ENCODE measurements at places on chromosomes 4 and X.

- DNase-seq, result no peak
Observed at GRCh38 chr4:136277741-136278140, 1254.6 kb downstream of the PCDH18 start.

GRCh38 chr4:12411072-12411471, 982.4 kb upstream of the HS3ST1 start:
- no peak for DNase-seq

DNA sequence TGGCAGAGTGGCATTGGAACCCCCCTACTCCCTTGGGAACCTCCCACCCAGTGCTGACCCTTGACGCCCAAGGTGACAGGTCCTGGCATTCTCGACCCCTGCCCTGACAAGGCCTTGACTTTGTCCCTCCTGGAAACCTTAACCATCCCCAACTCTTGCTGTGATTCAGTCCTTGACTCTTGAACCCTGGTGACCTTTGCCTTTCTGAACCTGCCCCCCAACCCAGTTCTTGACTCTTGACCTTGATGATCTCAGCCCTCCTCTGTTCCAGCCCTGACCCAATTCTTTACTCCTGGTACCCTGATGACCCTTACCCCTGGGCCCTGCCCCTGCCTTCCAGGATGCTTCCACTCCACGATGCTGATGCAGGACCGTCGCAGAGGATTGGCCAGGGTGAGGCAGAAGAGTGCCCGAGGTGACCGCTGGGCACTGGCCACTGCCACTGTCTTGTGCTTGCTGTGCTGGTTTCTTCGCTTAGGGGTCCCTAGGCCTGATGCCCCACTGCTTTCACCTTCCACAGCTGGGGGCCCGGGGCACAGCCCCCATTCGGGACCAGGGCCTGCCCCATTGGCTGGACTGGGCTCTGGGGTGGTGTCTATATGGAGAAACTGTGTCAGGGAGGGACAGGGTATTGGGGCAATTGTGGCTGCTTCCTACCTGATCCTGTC, 1.7 kb downstream of the CACNA1F start:
- DNase-seq, result no peak

DNA sequence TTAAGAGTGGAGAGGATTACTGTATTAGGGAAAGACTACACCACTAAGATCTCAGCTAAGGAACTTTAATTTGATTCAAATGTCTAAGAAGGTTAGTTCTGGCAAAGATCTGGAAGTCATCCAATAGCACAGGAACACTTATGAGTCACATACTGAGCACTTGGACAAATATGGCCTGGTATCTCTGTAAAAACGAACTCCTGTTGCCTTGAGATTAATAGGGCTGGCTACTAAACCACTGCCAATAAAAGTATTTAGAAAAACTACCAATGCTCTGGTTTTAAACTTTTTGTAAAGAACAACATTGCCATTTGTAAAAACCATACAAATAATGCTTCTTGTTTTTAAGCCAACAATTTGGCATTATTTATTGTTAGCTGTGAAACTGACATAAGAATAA, 70.5 kb downstream of the SEC24D start:
- DNase-seq, result no peak

DNA sequence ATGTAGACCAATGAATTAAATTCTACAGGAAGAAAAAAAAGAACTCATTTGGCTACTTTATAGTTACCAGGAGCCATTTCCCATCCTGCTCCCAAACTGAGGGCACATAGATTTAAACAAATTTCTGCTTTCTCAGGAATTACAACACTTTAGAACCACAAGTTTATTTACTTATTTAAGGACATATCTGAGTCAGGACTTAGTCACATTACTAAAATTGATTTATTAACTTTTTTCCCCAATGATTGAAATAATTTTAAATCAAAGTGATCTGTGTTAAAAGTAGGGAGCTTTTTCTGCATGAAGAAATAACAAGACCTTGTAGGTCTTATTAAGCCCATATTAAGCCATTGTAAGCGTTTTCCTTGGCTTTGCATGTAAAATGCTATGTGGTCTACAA, 291.0 kb upstream of the HAND2 start:
- DNase-seq, result no peak

DNA sequence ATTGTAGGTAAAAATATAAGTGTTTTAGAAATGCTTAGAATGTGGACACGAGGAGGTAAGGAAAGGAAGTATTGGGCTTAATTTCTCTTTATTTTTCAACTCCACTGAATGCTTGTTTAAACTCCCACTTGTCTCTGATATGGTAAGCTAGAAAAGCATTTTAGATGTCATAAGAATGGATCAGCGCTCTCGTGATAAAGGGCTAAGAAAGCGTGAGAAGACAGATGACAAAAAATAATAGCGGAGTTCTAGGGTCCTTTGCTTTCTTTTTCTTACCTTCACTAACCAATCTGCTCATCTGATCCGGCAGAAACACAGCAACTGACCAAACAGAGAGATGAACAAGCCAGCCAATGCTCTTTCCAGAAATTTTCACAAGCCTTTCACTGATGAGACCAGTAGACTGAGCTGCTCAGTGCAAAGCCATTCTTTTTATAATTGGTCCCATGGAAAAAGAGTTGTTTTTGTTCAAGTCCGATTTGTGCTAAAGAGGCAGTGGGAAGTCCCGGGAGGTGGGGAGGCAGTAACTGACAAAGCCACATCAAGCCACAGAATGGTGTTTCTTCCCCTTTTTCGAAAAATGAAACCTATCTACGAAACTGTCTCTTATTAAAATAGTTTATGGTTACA, at the start of gene TASL:
TSS of gene TASL (minus strand) at position 405 of the 630 bp plus-strand sequence. CDS start 17,411 bp downstream, outside the sequence.
- DNase-seq, result peak; percentile 23

DNA sequence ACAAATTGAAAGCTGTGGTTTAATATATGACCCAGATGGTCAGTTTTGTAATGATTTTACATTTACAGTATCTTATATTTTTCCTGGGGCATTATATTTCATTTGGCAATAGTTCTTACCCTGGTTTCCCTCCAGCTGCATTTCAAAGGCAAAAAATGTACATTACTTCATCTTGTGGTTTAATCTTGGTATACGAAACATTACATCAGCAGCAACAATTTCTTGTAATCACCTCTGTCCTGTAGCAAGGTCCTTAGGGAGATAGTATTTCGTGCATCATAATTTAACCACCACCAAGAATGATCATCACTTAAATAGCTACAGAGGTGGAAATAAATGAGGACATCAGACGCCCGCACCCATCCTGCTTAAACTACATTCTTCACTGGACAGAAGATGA, 48.8 kb downstream of the HS6ST2 start:
- DNase-seq, result no peak

DNA sequence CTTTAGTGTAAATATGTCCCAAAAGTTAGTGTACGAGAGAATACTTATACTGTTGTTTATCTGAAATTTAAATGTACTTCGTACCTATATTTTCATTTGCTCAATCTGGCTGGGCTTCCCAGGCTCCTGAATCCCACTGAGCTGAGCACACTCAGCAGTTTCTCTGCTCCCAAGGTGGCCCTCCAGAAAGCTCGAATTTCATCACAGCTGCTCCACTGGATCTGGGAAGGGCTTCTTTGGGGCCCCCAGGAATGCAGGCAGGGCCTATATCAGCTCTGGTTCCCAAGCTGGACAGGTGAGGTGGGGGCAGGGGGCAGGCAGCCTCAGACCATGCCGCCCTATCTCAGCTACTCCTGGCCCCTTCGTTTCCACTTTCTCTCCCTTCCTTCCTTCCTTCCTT, 1.5 kb upstream of the FATE1 start:
- no peak for DNase-seq

DNA sequence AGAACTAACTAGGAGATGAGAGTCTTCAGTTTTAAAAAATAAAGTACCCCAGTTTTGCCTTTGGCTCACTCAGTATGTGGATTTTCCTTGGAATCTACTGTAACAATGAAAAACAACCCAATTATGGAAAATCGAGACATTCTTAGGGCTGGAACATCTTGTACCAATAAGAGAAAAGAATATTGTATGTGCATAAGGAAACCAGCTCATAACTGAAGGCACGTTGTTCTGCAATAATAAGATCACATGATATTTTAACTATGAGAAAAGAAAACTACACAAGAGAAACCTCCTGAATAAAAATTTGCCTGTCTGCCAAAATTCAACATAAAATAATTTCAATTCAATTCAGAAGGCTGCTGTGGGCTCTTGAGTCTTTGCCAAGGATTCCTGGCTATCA, 261.8 kb upstream of the EDNRA start:
- DNase-seq, result no peak

- DNase-seq, result no peak
Observed at GRCh38 chr4:99815597-99816011, 1.0 kb upstream of the DAPP1 start.

DNA sequence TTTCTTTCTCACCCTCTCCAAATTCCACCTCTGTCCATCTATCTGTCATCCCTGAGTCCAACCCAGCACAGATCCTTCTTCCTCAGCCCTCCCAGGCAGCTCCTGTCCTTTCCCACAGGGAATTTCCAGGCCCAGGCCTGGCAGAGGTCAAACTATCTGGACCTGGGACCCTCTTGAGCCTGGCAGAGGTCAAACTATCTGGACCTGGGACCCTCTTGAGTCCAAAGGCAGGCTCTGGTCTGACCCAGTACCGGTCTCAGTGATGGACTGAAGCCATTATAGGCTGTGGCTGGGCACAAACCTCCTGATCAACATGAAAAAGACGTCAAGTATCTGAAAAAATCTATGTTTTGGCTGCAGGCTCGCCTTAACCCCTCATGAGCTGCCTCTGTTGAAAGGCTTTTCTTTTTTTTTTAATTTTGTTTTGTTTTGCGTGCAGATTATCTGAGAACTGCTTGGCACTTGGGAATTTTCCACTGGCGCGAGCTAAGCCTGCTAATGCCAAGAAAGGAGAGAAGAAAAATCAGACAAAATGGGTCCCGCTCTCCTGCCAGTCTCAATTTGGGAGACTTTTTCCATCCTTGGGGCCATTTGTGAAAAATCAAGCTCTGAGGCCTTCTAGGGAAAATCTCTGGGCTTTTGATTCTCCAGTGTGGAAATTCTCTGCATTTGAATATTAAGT, 31.2 kb downstream of the MSX1 start:
- no peak for DNase-seq

GRCh38 chr4:4526401-4526800, 15.4 kb downstream of the STX18 start:
- no peak for DNase-seq

DNA sequence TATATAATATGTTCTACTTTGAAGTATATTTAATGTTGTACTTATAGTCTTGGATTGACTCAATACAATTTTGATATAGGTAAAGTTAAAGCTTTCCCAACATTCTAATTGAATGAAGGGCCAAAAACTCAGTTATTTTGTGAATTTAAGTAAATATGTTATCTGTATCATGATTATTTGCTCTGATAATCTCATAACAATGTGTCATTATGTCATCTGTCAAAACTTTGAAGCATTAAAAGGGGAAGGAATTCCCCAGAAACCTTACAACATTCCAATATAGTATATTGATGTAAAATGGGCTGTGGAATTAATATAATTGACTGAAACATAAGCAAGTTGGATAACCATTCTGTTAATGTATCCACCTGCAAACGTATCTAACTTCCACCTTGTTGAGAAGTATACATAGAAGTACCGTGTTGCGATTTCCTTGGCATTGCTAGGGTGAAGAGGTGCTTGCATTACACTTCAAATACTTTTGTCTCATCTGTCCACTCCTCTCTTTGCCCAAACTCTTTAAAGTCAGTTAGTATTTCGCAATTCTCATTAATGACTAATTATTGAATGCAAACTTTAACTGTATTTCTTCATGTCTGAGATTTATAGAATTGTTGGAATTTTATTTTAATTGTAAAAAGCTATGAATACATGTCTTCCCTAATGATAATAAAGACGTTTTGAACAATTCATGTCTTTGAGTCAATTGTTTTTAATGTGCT, 1982.1 kb upstream of the ADGRL3 start:
- DNase-seq, result no peak
